ENCODE measurements at places on chromosomes 2 and 18.

DNA sequence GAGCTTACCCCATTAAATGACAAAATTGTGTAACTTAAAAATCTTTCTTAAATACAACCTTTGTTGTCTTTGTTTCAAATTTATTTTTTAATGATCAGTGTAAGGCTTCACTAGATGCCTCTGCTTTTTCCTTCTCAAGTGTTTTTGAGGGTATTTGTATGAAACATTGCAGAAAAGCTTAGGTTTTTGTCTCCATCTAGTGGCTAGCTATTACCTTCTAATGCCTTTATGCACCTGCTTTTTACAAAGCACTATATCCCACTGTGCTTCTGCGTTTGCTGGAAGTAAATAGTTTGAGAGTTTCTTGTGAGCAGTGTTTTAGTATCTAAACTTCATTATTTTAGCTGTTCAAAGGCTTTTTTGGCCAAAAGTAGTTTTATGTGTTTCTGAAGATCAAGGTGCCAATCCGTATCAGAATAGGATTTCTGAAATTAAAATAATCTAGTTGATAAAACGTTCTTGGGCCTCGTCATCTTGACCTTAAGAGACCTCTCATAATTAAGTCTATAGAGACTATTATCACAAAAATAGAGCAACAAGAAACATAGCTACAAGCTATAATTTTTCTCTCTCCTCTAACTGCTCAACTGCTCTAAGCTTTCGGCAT, 47.0 kb downstream of the IWS1 start:
- DNase-seq = peak; percentile 66

- DNase-seq = no peak
These were observed 113.7 kb downstream of the B3GNT2 start for GRCh38 chr2:62309465-62310091.

GRCh38 chr2:56170504-56170903, 13.3 kb upstream of the CCDC85A start:
- DNase-seq = no peak

DNA sequence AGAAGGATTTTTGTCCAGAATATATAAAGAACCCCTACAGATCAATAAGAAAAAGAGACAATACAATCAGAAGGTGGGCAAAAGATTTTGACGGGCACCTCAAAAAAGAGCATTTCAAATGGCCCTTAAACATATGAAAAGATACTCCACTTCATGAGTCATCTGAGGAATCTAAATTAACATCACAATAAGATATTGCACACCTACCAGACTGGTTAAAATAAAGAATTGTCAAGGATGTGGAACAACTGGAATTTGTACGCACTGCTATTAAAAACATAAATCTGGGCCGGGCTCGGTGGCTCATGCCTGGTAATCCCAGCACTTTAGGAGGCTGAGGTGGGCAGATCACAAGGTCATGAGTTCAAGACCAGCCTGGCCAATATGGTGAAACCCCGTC, 17.0 kb upstream of the NCOA1 start:
- no peak for DNase-seq

- no peak for DNase-seq
These were observed 4.8 kb downstream of the RNF149 start for GRCh38 chr2:101303688-101304087.

DNA sequence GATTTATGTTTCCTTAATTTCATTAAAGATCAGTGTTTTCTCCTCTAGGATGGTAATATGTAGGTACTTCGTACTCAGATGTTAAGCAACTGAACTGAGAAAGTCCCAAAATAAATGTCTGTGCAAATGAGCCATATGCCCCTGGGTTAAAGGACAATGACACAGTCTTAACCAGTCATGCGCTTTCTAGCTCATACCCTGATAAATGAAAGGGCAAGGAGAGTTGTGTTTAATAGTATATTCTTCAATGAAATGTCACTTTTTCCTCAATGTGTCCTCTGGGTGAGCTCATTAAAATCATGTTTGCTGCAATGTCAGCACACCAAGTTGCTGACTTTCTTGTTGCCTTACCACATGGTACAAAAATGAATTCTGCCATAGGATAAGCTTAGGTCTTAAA, 856.3 kb downstream of the TMEM182 start:
- no peak for DNase-seq
